ENCODE measurements at places on chromosomes 4 and X.
A peak's percentile ranks its signal among the peaks of the same experiment; 100 is the strongest.

DNA sequence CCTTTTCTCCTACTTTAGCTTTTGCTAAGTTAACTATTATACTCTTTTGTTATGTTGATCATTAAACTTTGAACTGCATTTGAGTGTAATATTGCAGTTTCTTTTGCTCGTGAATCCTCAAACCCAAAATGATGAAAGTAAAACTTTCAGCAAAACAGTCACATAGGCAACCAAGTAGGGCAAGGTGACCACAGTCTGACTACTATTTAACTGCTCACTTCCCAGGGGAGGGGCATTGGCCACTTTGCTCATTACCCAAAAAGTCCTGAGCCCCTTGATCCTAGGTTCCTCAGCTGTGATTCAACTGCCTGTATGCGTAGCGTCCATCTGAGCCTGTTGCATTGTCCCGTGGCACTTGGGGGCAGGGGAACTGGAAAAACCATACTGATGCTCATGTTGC, 17.0 kb downstream of the RBMX2 start:
- DNase-seq, result no peak

DNA sequence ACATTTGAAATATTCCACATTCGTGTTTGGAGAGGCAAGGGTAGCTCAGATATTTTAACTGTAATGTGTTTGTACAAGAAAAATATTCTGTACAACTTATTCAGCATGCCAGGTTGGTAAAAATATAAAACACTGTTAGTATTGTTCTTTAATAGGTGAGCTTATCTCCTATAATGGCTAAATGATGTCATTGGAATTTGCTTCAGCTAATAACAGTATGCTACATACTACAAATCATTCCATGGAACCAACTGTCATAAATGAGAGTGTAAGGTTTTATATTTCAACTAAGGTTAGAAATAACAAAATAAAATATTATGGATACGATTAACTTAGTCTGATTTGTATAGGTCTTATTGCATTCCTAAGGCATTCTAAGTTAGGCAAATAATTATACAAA, 206.6 kb downstream of the ADGRL3 start:
- no peak for DNase-seq

DNA sequence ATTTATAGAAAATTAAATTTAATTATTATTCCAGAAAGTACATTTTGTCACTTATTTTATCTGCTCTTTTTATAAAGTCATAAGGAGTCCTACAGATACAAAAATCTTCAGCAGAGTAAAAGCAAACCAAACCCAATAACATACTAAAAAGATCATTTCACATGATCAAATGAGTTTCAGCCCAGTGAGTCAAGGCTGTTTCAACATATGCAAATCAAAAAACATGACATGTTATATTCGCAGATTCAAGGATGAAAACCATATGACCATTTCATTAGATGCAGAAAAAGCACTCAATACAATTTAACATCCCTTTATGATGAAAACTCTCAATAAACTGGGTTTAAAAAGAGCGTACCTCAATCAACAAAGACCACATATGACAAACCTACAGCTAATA, 214.3 kb downstream of the FAT4 start:
- DNase-seq, result no peak

DNA sequence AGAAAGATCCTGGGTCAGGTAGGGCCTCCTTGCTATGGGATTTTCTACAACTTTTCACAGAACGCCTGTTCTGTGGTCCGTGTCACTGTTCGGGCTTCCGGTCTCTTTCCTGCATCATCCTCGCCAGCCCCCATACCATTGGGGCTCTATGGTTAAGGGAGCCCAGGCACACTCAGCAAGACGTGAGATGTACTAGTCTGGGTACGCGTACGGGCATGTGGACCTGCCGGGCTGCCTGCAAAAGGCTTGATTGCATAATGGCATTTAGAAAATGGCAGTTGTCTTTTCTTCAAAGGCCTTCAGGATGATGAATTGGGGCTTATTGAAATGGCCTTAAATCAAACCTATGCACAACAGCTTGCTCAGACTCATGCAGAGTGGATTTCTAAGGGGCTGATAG, 86.7 kb downstream of the CNGA2 start:
- no peak for DNase-seq

DNA sequence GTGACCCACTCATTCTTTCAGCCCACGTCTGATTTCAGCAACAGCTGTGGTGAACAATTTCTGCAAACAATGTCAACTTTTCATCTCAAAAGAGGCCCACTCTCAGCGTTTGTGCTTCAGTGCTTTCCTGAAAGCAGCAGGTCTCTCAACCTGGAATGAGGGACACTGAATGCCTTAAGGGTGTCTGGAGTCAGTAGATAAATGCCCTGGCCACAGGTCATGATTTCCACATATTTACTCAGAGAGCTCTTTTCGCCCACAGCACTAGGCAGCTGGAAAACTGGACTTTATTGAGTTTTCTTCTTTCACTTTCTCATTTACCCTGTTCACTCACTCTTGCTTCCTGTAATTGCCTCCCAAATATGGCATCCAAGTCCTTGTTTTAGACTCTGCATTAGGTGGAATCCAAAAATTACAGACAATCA, 52.8 kb downstream of the NPFFR2 start:
- DNase-seq, result no peak

DNA sequence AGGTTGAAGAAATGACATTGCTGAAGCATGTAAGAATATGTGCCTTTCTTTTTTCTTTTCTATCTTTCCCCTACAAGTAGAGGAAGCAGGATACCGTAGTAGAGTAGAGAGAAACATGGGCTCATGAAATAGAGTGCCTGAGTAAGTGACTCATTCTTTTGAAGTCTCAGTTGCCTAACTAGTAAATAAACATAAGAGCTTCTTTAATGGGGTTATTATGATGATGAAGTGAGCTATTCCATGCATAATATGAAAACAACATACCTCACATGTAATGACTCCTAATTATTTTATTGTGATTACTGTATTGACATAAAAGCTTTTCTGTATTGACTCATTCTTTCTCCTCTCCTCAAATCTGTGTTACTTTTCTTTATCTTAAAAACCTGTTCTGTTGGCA, 1538.2 kb downstream of the TECRL start:
- DNase-seq, result no peak

DNA sequence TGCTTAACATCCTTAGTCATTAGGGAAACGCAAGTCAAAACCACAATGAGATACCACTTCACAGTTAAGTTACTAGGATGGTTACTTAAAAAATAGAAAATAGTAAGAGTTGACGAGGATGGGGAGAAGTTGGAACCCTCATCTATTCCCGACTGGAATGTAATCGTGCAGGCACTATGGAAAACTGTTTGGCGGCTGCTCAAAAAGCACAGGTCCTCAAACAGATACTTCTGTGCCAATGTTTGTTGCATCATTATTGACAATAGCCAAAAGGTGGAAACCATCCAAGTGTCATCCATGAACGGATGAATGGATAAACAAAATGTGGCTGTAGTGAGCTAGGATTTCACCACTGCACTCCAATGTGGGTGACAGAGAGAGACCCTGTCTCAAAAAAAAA, 11.7 kb downstream of the CTAG1B start:
- no peak for DNase-seq

DNA sequence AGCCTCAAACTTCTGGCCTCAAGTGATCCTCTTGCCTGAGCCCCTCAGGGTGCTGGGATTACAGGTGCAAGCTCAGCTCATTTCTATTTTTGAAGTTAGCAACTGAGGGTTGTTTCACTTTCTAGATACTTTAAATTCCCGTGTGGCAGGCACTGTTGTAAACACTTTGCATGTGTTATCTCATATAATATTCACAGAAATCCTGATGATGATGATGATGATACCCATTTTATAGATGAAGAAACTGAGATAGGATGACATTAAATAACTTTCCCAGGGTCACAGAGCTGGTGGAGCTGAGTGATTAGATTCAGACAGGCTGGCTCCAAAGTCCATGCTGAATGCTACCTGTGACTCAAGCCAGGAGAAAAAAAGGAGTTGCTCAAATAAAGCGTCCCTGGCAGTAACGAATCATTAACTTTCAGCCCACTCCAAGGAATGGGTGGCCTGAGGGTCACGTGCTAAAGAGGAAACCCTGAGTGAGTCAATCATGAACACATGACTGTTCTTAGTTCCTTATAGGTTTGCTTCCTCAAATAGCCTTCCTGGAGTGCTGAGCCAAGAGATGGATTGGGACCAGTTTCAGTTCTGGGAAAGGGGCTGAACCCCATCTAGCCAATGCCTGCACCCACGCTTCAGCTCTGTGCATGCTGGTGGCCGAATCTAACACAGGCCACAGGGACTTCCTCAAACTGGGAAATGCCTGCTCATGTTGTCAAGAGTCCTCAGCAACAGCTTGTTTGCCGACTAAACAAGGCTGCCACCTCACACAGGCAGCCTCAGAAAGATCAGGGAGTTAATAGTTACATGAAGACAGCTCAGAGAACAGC, 52.8 kb downstream of the RBM47 start:
- peak; percentile 73 for DNase-seq

DNA sequence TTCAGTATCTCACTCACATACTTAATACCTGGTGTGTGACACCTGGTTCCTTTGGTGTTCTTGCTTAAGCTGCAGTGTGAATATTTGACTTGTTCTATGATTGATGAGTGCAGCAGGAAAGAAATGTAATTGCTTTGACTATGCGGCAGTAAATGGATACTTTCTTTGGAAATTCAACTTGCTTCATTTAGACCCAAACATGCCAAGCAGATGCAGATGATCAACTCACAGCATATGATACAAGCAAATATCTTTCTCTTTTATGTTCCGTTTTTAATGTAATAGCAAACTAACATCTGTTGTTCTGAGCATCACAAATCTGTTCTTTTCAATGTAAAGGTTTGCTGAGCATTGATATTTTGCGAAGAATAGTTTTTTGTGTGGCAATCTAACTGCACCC, 549.5 kb downstream of the C4orf33 start:
- no peak for DNase-seq

- DNase-seq, result no peak
These were observed 717.6 kb upstream of the TENM3 start for GRCh38 chr4:181525634-181526033.

DNA sequence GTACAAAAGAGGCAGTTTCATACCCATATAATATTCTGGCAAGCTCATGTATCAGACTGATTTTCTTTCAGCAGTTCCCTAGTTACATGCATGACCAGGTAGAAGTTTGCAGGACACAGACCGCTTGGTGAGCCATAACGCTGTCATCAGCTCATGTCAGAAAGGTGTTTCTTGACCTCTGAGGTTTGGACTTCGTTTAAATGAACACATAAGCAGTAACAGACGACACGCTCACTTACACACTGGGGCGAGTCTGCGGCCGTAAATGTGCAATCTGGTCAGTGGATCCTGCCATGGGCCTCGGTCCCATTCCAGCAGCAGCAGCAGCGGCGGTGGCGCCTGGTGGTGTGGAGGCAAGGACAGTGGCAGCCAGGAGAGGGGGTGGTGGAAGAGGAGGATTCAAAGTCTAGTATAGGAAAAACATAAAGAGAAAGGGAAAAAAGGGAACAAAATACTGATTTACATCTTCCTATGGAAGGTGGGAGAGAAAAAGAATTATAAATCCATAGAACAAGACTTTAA, 111.9 kb upstream of the CBR4 start:
- no peak for DNase-seq

- DNase-seq, result no peak
These were observed 264.5 kb downstream of the IL15 start for GRCh38 chr4:141900856-141901255.

DNA sequence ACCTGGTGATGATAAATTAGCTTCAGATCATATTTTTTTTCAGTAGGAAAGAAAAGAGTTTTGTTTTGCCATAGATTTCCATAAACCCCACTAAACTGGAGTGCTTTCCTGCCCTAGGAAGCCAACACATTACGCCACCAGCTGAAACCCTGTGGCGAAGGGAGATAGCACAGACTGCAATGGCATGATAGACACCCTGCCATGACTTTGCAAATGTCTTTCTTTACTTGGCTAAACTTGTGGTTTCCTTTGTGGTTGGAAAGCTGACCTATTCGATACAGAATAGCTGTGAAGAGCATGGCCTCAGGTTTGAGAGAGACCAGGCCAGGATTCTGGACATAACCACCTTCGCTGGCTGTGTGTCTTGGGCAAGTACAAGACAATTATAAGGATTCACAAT, 19.1 kb downstream of the MFAP3L start:
- DNase-seq, result no peak

DNA sequence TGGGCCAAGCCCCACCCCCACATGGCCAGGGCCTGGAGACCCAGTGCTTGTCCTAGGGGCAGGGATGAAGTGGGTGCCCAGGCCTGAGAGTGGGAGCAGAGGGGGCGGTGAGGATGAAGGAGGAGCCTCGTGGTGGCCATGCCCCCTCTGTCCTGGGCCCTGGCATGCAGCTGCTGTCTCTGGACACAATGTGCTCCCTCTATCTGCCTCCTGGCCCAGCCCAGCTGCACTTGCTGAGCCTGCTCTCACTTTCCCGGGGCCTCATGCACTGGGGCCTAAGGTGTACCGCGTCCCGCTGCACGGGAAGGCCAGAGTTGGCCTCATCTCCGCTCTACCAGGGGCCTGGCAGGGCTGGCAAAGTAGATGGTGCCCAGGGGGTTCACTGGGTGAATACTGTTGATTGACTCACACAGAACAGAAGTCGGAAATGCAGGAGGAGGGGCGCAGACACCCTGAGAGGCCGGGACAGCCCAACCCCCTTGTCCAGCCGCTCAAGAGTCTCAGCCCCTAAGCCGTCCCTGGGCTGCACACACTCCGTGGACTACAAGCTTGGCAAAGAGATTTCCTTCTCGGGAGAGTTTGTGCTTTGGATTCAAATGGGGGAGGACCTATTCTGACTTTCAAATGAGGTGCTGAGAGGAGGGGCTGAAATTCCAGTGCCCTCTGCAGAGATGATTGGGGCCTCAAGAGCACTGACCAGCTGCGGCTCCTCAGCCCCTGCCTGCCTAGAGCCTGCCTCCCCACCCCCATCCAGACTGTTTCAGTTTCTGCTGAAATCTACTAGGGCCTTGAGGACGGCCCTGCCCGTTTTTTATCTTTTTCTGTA, 112.4 kb downstream of the PSAPL1 start:
- no peak for DNase-seq

GRCh38 chr4:94372991-94373390, 30.4 kb upstream of the HPGDS start:
- DNase-seq, result no peak

DNA sequence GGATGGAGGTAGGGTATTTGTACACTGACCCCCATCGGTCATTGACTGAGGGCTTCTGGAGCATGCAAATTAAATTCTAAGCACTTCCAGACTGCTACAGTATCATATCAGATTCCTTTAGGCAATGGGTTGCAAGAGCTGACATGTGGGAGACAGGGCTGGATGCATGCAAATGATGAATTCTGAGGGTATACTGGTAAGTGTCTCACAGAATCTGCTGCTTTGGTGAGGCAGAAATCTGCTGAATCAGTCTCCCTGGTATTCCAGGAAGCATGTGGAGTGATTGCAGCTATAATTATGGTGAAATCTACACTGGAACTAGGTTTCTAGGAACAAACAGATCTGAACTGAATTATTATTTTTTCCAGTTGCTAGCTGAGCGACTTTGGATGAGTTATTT, 684.9 kb upstream of the MAGEB2 start:
- no peak for DNase-seq

GRCh38 chr4:48369771-48370170, 28.4 kb downstream of the SLAIN2 start:
- DNase-seq, result no peak

DNA sequence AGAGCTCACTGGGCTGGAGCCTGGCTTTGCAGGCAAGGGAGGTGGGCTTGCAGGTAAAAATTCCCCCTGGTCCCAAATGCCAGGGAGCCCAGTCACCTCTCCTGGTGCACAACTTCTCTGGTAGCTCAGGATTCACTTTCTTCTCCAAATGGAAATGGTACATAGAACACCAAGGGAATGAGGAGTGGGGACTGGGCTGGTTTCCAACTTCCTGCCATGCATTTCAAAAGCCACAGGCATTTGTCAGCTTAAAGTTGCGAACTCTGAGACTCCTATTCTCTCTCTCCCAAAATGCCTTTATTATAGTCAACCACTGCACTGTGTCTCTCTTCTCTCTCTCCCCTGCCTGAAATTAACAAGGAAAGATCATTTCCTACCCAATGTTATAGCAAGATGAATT, 177.3 kb downstream of the GRIA3 start:
- DNase-seq, result no peak

All from testis (tissue), 5 donors.